ENCODE measurements at places on chromosomes 1 and 21.
A peak's percentile ranks its signal among the peaks of the same experiment; 100 is the strongest.

- no peak for DNase-seq
These were observed 348.7 kb upstream of the AJAP1 start for GRCh38 chr1:4305526-4306301.

DNA sequence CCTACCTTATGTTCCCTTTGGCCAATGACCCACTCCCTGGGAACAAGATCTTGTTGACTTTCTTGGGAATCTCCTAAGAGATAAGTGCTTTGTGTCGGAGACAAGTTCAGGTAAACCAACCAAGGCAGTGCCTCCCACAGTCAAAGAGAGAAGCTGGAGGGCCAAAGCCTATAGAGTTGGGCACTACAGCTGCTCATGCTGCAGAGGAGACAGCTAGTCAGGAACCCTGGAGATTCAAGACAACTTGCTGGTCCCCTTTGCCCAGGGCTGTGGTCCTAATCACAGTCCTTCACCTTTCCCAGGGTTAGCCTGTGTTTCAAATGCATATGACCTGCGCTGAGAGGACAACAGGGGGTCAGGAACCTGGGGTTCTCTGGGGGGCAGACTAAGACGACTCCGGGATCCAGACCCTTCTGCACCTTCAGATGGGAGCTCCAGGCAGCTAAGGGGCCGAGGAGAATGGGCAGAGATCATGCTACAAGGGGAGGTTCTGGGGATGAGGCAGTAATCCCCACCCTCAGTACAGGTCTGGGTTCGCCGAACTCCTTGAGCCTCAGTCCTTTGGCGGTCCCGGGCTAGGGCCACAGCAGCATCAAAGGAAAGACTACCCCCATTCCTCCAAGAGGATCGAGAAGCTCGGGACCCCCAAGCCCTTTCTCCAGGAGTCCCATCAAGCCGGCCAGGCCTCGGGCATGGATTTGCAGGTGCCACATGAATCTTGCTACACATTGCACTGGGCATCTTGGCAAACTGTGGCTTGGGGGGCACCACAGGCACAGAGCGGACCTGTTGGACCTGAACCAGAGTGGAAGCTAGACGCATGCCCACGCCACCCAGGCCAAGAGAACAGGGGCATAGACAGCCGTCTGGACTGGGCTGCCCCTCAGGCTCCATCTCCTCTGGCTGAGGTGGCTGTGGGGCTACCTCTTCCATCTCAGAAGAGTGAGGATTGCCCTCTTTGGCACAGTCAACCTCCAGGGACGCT is 2.0 kb upstream of the USF1 start:
- DNase-seq, result no peak

GRCh38 chr1:174022080-174022975 is at the start of gene RC3H1:
TSS of gene RC3H1 (minus strand) at chr1:174022357. CDS start at chr1:173992985, 29,372 bp downstream.
- peak; percentile 93 for DNase-seq

DNA sequence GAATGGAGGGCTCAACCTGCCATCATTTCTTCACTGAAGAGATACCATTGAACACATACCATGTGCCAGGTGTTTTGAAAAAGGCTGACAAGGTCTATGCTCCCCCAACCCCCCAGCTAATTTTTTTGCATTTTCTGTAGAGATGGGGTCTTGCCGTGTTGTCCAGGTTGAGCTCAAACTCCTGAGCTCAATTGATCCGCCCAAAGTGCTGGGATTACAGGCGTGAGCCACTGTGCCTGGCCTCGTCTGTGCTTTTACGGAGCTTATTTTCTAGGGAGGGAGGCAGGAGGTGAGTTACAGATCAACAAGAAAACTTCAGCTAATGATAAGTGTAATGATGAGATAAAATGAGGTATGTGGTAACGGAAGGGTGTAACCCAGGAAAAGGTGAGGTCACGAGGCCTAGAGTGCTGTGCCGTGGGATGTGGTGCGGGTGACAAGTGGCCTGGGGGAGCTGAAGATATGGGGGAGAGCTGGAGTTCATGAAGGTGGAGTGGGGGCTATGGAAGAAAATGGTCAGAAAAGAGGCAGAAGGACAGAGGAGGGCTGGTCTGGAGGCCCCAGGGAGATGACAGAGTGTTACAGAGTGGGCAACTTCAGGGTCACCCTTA is 28.2 kb downstream of the FAAH start:
- no peak for DNase-seq

DNA sequence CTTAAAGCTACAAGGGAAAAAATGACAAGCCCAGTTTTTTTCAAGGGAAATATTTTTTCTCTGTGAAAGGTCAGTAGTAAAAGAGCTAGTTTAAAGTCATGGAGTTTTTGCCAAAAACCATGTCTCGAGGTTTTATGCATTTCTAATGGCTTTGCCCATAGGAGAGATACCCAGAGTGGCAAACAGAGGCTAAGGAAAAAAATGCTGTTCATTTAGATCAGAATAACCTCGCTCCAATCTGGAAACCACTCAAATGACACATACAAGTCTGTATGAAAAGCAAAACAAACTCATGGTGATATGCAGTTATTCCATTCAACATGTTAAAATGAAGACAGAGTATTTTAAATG is 36.9 kb upstream of the EDEM3 start:
- DNase-seq, result no peak

All from activated CD4-positive, alpha-beta T cell treated with anti-CD3 and anti-CD28 coated beads, Interleukin-2, Interleukin-6, amounts not matched to agents 100 ng/mL and 50 ng/mL, durations not matched to agents 16 hours and 8 hours (primary cell).